ENCODE measurements at places on chromosomes 16 and 17.
A peak's percentile ranks its signal among the peaks of the same experiment; 100 is the strongest.

DNA sequence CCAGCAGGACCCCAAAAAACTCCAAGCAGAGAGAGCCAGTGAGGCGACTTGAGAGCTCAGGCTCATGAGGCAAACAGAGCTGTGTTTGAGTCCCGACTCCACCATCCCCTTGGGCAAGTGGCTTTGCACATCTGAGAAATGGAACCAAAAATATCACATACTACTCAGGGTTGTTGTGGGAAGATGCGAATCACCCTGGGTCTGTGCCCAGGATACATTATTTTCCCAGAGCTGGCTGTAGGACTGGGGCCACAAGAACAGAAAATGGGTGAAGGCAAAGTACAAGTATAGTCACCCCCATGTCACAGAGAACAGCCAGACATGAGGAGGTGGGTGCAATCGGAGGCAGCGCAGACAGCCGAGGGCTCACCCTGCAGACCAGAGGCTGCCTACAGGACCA is 127.3 kb downstream of the GAS7 start:
- DNase-seq, result no peak

- DNase-seq, result no peak
These were observed 12.5 kb downstream of the TAF1C start for GRCh38 chr16:84174396-84174795.

DNA sequence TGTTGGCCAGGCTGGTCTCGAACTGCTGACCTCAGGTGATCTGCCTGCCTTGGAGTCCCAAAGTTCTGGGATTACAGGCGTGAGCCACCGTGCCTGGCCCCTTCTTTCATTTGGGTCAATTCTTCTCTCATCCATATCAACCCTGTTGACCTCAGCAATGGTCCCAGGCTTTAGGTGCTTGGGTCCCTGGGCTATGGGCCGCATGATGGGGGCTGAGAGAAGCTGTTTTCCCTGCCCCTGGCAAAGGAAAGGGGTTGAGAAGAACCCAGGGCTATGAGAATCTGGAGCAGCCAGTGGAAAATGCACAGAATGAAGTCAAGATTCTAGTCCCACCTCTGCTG is 90.2 kb upstream of the TOB1 start:
- no peak for DNase-seq

- DNase-seq, result no peak
These were observed 11.1 kb downstream of the TNS4 start for GRCh38 chr17:40490289-40490853.

DNA sequence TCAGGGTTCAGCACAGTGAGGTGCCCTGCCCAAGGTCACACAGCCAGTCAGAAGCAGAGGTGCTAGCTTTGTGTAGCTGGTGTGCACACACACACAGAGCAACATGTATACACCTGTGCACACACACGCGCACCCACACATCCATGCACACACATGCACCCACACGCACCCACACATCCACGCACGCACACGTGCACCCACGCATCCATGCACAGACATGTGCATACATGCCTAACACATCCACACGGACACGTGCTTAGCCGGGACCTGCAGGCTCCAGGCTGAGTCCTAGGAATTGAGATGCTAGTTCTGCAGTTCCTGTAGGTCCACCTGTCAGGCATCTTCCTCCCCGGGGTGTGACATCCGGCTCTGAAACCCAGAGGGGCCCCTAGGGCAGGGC is 13.0 kb upstream of the DPEP1 start:
- DNase-seq, result no peak

- peak; percentile 58 for DNase-seq
These were observed 20.4 kb upstream of the YPEL2 start for GRCh38 chr17:59311051-59311468.

- DNase-seq, result no peak
These were observed 195.8 kb downstream of the IRX5 start for GRCh38 chr16:55126456-55126855.

Measured in ecto neural progenitor cell (in vitro differentiated cells).